CD4-positive, alpha-beta T cell treated with Interleukin-2 at 100 ng/mL for 4 hours (primary cell): ENCODE measurements at places on chromosomes 11 and 22.

GRCh38 chr22:20433191-20433590 is 4.4 kb downstream of the SCARF2 start:
- DNase-seq, result no peak

GRCh38 chr11:110455718-110456117 is 26.0 kb downstream of the FDX1 start:
- DNase-seq, result no peak

DNA sequence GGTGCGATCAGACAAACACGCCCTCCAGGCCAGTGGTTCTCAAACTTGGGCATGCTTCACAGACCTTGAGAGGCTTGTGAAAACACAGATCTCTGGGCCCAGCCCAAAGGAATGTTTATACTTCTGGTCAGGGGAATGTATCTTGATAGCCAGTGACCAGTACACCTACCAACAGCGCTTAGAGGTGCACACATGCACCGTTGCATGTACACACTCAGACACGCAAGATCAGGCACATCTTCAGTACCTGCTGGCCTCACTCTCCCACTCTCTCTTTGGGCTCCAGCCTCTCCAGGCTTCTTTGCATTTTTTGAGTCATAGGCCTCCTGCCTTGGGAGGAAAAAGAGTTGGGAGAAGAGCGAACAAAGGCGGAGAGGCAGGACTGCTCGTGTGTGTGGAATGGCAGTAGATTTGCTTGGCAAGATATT is 11.7 kb upstream of the FXYD6 start:
- no peak for DNase-seq

- DNase-seq, result no peak
These were observed 907 bp downstream of the SERPINH1 start for GRCh38 chr11:75562836-75563484.

DNA sequence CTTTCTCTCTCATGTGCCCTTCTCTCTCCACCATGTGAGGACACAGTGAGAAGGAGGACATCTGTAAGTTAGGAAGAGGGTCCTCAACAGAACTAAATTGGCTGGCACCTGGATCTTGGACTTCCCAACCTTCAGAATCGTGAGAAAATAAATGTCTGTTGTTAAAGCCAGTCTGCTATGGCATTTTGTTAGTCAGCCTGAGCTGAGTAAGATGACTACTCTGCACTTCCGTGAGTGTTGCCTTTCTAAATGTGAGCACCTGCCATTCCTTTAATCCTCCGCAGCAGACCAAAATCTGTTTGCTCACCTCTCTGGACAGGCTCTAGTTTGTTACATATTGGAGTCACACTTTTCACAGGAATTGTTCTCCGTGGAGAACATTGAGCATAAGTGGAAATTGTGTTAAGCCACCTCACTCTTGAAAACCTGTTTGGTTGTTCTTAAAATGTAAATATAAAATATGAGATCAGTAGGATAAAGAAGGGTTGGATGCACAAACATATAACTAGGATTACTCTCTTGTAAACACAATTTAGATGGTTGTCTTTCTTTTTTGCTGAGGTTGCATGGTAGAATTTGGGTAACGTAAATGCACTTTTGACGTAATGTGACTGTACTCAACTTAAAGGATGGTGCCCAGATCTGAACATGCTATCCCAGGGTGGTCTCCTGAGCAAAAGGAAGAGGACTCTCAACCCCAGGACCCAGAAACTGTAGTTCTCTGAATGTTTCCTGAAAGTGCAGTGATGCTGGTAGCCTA is 65.9 kb downstream of the SNX19 start:
- no peak for DNase-seq

DNA sequence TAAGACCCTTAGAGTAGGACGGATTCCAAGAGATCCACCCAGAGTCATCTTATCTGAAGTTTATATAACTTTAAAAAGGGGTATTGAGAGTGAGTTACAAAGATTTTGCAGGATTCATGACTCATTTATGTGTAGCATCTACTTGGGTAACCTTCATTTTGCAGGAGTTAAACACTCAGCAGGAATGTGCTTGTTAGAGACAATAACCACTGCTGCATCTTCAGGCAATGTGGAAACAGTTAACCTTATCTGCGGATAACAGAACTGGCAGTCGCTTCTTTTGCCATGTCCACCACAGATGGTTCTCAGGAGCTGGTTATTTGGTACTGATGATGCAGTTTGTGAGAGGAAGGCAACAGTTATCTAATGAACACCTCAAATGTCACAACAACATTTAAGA is 417.9 kb upstream of the DDI1 start:
- DNase-seq, result no peak

DNA sequence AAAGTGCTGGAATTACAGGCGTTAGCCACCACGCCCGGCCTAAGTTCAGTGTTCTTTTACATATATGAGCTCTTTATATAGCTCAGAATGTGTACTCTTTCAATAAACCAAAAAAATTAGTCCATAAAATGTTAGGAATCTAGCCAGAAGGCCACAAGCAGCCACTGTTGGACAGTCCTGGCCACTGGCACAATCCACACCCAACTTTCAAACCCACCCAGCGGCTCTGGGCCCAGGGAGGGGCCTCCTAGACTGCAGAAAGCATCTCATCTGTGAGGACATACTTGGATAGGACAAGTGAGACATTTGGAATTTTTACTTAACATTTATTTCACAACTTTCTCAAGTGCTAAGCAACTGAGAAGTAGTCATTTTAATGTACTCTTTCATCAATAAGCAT is 6.4 kb downstream of the PACSIN2 start:
- DNase-seq, result no peak

GRCh38 chr11:87967459-87967858 is 207.8 kb downstream of the RAB38 start:
- no peak for DNase-seq

GRCh38 chr11:124945826-124946225 is 8.2 kb upstream of the CCDC15 start:
- DNase-seq, result no peak

DNA sequence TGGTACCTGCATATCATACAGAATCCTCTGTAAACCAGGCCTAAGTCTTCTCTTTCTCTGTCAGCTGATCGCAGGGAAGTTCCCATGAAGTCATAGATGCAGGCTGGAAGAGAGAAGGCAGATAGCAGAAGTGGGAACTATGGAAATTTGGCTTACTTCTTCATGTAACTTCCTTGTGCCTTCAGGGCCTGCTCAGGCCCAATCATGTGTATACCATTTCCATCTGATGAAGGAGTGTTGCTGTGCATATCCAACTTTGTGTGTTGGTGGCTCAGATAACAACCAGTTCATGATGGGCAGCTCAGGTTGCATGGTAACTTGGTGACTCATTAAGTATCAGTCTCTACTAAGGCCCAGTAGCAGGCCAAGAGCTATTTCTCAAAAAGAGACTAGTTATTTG is 53.1 kb upstream of the CEP295 start:
- DNase-seq, result no peak
